ENCODE measurements at places on chromosomes 2 and 18.

- no peak for DNase-seq
These were observed 57.1 kb upstream of the GPR45 start for GRCh38 chr2:105184420-105184819.

DNA sequence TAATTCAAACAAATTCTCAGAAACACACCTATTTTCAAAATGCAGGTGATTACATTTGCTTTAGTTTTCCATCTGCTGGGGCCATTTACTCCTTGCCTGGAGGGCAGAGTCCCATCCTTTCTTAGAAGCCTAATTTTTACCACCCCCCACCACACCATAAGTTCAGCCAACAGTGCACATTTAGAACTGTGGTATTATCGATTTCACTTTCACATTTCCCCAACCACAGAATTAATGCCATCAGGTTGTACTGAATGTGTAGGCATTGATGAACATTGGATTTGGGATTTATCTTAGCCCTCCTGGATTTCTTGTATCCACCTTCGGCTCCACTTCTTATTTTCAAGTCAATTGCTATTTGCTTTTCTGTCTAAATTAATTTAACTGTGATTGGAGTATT is 4.5 kb downstream of the SCYGR3 start:
- DNase-seq = no peak

GRCh38 chr2:46704593-46704992 is 211.0 kb downstream of the MCFD2 start:
- DNase-seq = no peak

- no peak for DNase-seq
These were observed 201.3 kb upstream of the OSR1 start for GRCh38 chr2:19559596-19560240.

- no peak for DNase-seq
These were observed 336.5 kb upstream of the SLC39A10 start for GRCh38 chr2:195320413-195320973.

DNA sequence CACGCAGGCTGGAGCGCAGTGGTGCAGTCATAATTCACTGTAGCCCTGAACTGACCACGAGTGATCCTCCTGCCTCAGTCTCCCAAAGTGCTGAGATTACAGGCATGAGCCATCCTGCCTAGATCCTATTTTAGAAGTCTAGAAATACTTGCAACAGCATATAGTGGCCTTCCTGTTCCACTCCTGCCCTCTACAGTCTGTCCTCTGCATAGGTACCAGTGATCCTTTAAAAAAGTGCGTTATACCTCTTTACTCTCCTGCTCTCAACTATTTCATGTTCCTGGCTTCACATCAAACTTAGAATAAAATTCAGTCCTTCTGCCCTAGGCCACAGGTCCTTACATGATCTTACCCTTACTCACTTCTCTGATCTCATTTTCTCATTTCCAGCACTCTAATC is 6.0 kb downstream of the COMMD1 start:
- no peak for DNase-seq

DNA sequence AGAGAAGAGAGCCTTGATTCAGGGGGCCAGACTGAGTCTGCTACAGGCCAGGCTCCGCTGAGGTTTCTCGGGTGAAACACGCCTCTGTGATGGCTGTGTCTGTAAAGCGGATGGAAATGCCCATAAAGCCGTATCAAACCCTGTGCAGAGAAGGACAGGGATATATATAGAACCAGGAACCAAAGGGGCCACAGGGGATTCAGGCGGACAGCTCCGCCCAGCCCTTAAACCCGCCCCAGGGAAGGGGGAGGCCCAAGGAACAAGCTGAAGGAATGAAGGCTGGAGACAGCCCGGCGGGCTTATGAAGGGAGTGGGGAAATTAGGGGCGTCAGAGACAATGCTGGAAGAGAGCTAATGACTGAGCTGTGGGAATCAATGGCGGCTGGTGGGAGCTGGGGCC is 42.1 kb downstream of the NHEJ1 start:
- no peak for DNase-seq

GRCh38 chr2:9178110-9178903 is 28.3 kb upstream of the ASAP2 start:
- DNase-seq = no peak

GRCh38 chr2:239792405-239793084 is 232.6 kb downstream of the NDUFA10 start:
- no peak for DNase-seq

GRCh38 chr18:78582181-78582709 is 397.4 kb upstream of the SALL3 start:
- no peak for DNase-seq

DNA sequence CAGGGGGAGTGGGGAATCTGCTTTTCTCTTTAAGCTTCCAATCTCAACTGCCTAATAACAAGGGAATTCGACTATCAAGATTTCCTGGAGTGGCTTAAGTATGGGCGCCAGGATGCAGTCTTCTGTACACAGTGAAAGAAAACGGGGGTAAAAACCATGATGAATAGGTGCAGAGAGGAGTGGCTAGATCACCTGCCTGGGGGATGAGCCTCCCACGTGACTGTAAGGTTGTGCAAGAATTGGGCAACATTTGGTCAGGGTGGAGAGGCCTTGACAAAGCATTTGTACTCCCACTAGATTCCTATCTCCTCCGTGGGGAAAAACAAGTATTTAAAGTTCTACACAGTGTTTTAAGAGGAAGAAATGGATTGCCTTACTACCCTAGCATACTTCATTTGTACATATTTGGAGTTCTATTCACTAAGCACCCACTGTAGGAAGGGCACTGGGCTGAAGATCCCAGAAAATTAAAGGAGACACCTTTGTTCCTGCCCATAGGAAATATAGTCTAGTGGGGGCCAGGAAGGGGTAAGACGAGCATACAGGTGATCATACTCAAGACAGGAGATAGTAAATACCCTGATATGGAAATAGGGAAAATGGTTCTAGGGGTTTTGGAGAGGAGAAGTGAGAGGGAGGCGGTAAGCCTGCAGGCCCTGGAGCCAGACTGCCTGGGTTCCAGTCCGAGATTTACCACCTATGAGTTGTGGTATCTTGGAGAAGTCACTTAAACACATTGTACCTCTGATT is 29.2 kb downstream of the EPAS1 start:
- no peak for DNase-seq

DNA sequence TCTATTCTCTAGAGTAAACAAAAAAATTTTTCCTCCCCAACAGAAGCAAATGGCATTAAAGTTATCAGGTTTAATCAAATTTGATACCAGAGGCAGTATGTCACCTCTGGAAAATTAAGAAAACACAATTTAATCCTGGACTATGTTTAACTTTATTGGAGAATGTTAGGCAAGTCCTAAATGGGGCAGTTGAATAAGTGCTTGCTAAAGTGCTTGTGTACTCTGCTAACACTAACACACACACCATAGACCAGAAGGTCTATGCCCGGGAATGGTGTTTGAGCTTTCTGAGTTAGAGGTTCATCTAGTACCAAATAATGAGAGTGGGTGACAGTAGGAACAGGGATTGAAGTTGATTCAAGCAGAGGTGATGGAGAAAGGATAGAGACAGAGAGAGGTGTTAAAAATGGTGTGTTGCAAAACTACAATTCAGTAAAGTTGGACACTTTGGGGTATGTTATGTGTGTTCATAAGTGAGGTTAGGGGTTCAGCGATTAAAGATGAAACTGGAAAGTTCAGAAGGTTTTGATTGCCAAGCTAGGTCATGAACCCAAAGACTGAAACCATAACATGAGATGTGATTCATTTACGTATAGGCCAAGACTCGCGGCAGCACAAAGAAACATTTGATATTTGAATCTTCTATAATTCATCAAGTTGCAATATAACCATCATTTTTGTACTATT is 40.5 kb upstream of the PEX13 start:
- DNase-seq = no peak

DNA sequence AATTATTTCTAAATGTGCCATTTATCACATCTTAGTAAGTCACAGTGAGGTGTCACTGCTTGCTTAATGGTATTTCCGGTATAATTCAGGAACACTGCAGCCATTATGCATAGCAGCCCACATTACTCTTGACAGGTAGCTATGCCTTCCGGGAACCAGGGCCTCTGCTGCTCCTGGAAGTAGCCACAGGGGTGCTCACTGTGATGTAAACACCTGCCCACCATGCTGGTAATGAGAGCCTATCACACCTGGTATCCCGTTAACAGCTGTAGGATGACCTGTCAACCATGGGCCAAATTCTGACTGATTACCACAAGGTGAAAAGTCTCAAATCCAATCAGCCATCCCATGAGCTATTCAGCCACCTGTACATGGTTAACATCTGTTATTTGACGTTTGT is 647.0 kb upstream of the NXPH2 start:
- no peak for DNase-seq

DNA sequence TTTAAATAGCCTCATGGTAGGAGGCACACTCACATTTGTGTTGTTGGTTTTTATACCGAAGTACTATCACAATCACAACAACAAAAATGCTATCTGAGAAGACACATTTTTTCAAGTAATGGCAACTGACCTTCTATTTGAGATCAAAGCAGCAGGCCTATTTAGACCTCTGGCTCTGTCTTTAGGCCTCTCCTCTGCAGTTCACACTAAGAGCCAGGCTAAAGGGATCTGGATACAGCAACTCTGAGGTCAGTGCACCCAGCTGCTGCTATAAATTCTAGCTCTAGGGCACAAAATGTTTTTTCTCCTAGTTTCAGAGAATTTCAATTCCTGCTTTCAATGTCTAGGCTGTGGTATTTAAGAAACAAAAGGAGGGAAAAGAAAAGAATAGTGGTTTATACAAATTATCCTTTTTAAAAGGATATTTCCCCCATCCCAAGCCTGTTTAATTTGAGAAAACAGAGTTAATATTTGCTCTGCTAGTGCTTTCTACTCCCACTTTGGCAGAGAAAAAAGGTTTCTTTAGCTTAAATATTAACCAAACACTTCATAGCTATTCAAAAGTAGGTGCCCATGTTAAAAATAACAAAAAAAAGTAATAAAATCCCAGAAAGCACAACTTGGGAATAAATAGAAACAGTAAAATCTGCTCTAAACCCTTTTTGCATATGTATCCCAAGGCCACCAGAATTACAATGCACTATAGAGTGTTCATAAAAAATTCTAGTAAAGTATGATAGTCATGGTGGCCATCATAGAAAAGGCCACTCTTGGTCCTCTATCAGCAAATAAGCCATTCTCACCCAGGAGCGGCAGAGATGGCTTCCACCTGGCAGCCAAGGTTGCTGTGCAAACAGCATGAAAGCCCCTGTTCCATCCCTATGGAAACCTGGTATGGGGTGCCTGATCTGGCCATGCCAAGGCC is 293.6 kb upstream of the SESTD1 start:
- no peak for DNase-seq

GRCh38 chr2:76870581-76870980 is 651.6 kb downstream of the LRRTM4 start:
- no peak for DNase-seq

- no peak for DNase-seq
These were observed 22.6 kb upstream of the BCL2 start for GRCh38 chr18:63342206-63342605.

GRCh38 chr18:57353940-57354461 is 1.6 kb downstream of the ST8SIA3 start:
- no peak for DNase-seq

DNA sequence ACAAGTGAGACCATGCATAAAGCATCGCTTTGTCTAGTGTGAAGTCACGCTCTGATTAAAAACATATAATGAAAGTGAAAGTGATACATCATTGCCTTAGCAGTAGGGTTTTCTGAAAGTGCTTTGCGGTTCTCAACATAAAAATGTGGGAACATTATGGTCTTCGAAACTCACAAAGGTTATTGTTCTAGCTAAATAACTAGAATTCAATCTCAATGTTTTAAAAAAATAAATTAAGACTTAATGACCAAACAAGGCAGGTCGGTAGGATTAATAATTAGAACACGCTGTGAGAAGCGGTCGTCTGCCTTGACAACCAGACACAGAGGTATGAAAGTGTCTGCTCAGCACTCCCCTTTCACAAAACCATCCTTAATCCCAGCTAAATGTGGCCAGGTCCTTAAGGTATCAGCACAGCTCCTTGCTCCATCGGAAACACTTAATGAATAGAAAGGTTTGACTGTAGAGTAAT is 42.2 kb downstream of the KLHL14 start:
- no peak for DNase-seq

- no peak for DNase-seq
These were observed 24.5 kb downstream of the TIMM21 start for GRCh38 chr18:74172697-74173433.

- no peak for DNase-seq
These were observed 119.8 kb downstream of the MAPK4 start for GRCh38 chr18:50679656-50680055.

GRCh38 chr2:219142329-219142728 is 18.3 kb downstream of the NHEJ1 start:
- DNase-seq = no peak

DNA sequence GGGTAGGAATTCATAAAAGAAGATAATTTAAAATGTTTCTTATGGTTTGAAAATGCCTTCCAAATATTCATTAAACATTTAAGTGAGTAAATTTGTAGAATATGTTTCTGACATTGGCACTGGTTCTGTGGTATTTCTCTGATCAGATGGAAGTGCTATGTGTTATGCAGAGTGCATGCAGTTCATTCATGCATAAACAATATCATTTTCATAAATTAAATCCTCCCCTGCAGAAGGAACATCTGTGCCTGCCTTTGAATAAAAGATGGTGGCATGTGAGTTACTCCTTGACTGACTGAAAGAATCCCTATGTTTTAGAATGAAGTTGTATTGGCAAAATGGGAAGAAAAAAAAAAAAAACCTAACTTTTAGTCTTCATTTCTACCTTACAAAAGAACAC is 5.9 kb downstream of the NEUROD1 start:
- no peak for DNase-seq

DNA sequence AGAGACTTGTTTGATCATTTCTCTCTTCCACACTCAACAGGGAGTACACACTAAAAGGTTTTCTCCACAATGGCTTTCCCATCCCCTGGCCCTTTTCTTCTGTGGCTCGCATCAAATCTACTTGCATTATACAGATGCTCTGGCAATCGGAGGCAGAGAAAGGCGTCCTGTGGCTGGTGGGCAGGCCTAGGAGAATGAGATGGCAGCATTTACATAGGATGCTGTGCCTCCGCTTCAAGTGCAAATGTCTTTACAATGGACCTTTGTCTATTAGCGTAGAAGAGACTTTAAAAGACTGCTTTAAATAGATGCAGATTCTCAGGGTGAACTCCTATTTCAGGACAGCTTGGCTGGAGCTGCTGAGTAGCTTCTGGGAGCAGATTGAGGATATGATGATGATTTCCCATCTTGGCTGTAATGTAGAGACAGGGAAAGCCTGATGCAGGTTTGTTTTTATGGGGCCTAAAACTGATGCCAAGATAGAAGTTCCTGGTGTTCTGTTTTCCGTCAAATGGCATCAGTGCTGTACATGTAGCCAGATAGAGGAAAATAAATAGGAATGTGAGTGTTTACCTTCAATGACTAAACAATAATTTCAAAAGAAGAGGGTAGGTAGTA is 423.4 kb downstream of the RND3 start:
- DNase-seq = no peak
